Stimulated activated CD4-positive, alpha-beta T cell treated with anti-CD3 and anti-CD28 coated beads, Interleukin-12 subunit alpha, Interleukin-12 subunit beta, amount 100 ng/mL, for 24 hours (primary cell): ENCODE measurements at places on chromosomes 5 and 9.

DNA sequence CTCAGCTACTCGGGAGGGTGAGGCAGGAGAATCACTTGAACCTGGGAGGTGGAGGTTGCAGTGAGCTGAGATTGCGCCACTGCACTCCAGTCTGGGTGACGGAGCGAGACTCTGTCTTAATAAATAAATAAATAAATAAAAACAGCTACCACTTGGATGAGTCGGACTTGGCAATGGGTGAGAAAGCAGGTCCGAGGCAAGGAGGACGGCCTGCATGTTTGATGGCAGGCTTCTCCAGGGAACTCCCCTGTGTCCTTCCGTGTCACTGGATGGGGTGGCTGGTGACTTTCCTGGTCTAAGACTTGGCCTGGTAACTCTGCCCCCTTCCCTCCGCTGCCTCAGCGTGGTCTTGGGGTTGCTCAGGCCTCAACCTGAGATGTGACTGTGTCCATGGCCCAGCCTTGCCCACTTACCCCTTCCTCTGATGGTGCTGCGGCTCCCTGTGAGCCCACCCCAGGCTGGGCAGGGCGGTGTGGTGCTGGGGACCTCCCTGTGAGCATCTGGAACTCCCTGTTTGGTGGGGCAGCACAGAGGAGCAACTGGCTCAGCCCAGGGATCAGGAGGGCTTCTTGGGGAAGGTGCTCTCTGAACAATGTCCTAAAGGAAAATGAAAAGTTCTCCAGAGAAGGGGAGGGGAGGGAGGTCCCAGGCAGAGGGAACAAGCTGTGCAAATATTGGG lies 62.5 kb upstream of the PSD2 start:
- no peak for DNase-seq

- peak; percentile 29 for DNase-seq
Measured at GRCh38 chr9:128456613-128457061, 831 bp downstream of the ODF2 start.

- DNase-seq = no peak
Measured at GRCh38 chr5:96207420-96207819, 225.6 kb downstream of the PCSK1 start.

- DNase-seq = no peak
Measured at GRCh38 chr5:124980163-124980941, 233.9 kb upstream of the ZNF608 start.

DNA sequence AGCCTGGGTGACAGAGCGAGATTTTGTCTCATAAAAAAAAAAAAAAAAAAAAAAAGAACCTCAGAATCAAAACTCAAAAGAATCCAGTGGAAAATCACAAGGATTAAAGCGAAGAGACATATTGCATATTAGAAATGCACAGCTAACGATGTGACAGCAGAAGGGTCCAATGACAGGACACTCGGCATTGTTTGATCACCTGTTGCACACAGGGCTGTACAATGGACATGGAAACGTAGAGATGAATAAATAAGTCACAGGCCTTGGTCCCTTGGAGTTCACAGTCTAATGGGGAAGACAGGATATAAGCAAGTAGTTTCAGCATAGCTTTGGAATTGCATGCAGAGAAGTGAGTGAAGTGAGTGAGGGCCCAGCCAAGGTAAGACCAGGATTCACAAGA lies 25.9 kb upstream of the PIK3R1 start:
- DNase-seq = no peak

GRCh38 chr9:111663301-111663823 lies 2.0 kb downstream of the GNG10 start:
- DNase-seq = no peak

DNA sequence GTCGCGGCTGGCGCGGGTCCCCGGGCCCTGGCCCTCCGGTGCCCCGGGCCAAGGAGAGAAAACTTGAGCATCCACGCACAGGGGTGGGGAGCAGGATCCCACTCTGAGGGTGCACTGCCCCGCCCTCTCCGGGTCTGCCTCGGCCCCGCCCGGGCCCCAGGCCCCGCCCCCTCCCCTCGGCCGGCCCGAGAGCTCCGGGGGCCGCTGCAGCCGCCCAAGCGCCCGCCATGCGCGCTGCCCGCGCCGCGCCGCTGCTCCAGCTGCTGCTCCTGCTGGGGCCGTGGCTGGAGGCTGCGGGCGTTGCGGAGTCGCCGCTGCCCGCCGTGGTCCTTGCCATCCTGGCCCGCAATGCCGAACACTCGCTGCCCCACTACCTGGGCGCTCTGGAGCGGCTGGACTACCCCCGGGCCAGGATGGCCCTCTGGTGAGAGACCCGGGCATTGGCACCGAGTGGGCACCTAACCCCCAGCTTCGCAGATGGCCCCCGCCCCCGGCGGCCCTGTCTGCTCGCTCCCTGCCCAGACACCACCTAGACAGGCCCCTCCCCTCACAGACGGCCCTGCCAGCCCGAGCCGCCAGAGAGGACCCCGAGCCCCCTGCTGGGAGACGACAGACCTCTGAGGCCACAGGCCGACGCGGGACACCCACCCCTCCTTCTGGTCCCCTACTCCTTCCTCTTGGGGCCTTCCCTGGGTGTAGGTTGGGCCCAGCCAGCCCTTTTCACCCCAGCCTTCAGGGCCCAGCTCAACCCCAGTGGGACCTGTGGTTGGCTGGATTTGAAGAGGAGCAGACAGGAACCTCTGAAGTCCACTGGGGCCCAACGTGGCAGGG lies at the start of gene CERCAM:
CERCAM (plus strand) TSS at position 207 of the 831 bp plus-strand sequence; CDS start at position 228, 21 bp downstream.
- peak; percentile 31 for DNase-seq

GRCh38 chr9:114559830-114560513 lies 27.6 kb upstream of the ATP6V1G1 start:
- no peak for DNase-seq

GRCh38 chr9:107907255-107907654 lies 417.7 kb upstream of the KLF4 start:
- no peak for DNase-seq

- DNase-seq = no peak
Measured at GRCh38 chr5:159899067-159900049, 16.9 kb upstream of the ADRA1B start.

- no peak for DNase-seq
Measured at GRCh38 chr9:132776268-132776667, 101.8 kb downstream of the AK8 start.

- no peak for DNase-seq
Measured at GRCh38 chr9:73081979-73082657, 69.5 kb upstream of the ANXA1 start.
